Activated T-cell treated with anti-CD3 and anti-CD28 coated beads for 1 hour (primary cell): ENCODE measurements at places on chromosomes 16 and 17.

DNA sequence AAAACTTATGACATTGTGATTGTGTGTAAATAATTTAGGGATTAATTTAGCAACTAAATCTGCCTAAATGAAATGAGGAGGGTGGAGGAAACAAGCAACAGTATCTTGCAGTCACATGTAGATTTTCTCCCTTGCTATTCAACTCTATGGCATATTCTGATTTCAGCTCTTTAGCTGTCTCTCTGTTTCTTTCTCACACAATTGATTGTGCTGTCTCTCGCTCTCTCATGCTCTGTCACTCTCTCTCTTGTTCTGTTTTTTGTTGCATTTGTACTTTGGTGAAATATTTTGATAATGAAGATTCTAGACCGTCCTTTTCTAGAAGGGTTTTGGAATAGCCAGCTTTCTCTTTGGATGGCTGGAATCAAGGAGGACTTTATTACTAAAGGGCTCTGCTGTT is 70.6 kb downstream of the BCAS3 start:
- no peak for DNase-seq

- DNase-seq: no peak
Observed at GRCh38 chr17:14903854-14904253, 361.3 kb downstream of the PMP22 start.

DNA sequence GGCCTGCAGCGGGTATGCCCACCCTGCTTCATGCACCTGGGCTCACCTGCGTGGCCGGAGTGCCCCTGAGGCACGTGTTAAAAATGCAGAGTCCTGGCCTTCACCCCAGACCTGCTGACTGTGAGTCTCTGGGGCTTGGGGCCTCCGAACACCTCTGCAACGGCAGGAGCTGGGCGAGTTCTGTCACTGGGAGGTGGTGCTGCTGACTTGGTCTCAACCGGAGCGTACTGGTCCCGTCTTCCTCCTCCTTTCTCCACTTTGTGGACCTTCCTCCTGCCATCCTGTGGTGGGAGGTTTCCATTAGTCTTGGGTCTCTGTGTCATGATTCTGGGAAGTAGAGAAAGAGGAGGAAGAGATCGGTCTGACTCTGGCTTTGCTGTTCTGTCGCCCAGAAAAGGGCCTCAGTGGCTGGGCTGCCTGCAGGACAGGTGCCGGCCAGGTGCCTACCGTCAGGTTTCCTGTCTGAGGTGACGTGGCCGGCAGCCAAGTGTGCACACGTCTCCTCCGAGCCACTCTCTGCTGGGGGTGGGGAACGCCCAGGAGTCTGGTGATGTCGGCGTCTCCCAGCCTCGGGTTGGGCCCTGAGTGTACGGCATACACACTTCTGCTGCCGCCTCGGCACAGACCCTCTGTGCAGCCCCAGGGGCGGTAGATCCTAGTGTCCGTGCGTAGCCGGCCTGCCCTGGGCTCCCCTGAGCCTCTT is 6.9 kb downstream of the TSC2 start:
- DNase-seq: no peak

- no peak for DNase-seq
Observed at GRCh38 chr17:80539022-80539641, 5.5 kb upstream of the RPTOR start.

DNA sequence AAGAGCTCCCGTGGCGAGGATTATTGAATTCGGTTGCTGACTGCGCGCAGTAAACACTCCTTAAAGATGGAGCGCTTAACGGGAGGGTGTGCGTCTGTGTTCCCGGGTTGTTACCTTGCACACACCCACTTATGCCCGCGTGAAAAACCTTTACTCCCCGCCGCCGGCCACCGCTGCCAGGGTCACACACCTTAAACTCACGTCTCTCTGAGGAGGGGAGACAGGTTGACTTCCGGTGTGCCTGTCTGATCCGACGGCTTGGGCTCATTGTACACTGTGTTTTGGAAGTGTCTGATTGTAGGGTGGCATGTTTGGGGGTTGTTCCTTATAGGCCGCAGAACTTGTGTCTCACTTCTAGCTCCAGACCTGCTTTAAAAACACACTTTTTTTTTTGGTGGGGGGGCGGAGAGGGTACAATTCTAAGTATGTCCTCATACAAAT is 66.8 kb downstream of the KPNA2 start:
- DNase-seq: peak; percentile 7

DNA sequence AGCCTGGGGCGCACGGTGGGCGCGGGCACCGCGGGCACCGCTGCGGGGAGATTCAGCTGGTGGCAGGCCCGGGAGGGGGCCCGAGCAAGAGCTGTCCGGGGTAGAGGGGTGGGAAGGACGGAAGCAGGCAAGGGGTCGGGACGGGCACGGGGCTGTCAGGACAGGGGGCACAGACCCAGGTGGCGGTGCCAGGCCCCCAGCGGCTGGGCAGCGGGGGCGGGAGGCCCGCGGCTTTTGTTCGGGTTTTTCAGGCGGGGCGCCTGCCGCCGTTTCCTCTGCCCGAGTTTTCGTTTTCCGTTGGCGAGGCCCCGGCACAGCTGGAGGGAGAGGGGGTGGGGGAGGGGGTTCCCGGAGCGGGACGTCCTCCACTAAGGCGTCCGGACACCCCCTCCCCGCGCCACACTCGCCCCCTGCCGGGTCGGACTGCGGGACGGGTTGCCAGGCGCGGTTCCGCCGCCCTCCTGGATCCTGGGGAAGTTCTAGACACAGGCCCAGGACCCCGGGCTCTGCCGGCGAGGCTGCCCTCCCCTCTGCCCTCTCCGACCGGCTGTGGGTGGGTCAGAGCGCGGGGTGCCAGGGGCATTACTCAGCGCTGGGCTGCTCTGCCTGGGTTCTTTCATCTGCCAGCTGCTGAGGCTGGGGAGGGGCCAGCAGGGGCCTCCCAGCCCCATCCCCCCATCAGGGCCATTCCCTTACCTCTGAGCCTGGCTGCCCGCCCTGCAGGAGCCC is 543 bp downstream of the ARHGAP23 start:
- no peak for DNase-seq

DNA sequence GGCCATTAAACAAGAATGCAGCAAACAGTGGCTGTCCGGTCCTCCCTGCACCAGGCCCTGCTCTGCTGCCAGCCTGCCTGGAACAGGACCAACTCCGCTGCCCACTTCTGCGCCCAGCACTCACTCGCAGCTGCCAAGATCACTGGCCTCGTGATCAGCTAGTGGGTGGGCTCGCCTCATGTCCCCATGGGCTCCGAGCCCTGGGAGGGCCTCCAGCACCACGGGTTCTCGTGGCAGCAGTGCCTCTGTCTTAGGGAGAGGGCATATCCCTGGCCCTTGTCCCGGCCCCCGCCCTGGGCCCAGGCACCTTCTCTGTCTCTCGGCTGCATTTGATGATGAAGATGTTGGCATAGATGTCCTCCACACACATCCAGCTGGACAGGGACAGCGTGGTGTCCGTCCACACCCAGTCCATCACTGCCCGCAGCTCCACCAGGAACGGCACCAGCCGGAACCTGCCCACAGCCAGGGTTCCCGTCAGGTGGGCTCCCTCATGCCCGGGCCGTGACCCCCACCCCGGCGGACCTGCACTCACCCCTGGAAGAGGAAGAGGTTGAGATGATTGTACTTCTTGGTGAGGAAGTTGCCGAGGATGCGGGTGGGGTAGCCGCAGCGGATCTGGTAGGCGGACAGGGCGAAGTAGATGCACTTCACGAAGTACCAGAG is 13.1 kb downstream of the CTU2 start:
- DNase-seq: no peak

DNA sequence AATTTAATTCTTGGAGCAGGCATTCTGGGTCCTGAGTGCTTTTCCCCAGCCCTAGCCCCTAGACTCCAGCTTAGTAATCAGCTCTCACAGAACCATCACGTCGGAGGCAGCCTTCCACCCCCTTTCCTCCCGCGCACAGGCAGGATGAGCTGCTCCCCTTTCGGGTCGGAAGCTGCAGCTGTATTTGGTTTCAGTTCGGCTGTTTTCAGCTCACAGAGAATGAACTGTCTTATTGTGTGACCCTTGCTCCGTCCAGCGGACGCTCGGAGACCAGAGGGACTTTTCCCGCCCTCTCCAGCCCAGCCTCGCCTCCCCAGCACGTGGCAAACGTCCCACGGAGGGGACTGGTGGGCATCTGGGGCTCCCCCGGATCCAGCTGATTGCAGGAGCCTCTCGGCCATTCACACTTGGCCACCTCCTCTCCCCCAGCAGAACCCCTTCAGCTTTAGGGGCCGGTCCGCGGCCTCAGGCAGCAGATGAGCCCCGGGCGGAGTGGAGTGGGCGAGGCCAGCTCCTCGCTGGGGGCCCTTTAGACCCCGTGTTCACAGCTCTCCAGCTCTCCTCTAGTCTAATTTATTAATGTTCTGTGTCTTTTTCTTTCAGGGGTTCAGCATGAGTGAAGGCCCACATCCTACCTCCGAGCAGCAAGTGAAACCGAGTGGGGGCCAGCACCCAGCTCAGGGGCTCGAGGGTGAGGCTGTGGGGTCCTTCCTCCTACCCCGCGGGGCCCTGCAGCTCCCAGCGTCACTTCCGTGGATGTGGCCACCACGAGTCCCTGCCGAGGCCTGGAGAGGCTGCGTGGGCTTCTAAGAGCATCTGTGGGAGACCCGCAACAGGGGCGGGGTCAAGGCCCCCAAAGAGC is 863 bp upstream of the UTS2R start:
- DNase-seq: no peak

DNA sequence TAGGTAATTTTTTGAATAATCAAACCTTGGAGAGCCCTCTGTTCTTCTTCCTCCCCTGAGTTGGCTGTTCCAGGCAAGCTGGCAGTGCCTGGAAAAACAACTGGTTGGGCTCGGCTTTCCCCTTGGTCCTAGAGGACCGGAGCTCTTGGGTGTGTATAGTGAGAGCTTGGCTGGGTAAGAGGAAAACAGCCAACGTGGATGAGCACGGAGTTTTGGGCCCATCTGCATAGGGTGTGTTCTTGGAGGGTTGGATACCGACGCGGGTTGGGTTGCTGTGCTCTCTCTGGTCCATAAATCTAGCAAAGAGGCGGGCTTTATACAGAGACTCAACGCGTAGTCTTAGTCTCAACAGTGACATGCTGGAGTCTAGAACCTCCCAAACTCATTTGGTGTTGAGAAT is 23.2 kb downstream of the ITGB3 start:
- DNase-seq: no peak

DNA sequence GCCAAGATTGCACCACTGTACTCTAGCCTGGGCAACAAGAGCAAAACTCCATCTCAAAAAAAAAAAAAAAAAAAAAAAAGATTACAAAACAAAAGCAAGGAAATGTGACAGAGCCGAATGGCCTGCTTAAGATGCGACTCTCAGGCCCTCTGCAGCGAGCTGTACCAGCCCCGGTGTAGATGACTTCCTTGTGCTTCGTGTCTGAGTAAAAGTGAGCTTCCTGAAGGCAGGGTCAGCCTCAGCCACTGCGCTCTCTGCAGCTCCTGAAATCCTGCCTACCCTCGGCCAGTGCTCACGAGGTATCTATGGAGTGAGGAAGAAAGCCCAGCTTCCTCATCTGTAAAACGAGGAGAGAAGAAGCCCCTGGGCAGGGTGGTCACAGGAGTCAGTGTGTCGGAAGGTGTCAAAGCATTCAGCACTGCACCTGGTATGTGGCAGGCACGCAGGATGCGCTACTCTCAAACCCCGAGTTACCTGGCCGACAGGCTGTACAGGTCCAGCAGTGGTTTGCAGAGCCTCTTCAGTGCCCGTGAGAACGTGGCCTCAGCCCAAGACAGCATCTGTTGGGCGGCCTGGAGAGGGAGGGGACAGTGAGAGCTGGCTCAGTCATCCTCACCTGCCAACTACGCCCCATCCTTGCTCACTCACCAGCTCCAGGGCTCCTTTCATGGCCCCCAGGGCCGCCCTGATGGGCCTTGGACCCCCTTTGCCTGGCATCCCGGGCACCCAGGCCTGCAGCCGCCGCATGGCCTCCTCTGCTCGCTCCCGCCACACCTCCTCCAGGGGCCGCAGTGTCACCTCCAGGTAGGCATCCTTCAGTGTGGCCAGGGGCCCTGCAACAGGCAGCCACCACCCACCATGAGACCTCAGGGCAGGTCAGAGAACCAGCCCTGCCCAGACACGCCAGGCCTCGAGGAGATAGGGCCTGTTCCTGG is 44.6 kb downstream of the RMI2 start:
- no peak for DNase-seq

DNA sequence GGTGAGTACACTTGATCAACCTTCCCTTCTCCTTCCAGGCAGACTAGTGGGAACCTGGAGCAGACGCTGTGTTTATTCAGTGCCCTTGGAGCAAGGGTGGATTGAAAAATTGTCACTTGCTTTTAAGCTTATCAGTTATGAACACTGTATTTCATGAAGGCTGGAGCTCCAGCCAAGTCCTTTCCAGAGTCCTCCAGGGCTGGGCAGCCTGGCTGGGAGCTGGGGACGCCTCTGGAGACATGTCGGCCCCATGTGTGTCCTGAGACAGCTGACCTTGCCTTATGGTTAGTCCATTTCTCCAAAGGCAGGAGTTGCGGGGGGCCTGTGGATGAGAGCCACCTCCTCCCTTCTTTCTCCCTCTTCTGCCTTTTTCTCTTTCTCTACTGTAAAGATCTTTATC is 67.0 kb downstream of the RAP1GAP2 start:
- no peak for DNase-seq

- DNase-seq: no peak
Observed at GRCh38 chr16:81630635-81631031, 148.5 kb upstream of the PLCG2 start.

DNA sequence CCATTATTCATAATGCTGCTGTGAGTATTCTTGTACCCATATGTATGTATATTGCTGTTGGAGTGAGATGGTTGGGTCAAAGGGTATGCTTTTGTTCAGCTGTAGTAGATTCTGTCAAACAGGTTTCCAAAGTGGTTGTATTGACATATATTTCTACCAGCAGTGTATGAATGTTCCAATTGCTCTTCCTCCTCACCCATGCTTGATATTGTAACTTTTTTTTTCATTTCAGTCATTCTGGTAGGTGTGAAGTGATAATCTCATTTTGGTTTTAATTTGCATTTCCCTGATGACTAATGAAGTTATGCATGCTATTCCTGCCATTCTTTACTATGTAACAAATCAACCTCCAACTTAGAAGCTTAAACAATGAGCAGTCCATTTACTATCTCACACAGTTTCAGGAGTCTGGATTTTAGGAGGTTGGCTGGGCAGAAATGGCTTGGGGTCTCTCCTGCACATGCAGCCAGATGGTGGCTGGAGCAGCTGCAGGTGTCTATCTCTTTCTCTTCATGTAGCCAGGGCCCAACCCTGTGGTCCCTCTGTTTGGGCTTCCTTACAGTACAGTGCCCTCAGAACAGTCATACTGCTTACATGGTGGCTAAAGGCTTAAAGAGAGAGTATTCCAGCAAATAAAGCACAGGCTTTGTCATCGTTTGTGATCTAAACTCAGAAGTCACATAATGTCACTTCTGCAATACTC is 21.2 kb downstream of the ERAL1 start:
- no peak for DNase-seq

GRCh38 chr16:51994597-51994996 is 552.3 kb downstream of the TOX3 start:
- no peak for DNase-seq
